ENCODE measurements at places on chromosomes 5 and 9.

DNA sequence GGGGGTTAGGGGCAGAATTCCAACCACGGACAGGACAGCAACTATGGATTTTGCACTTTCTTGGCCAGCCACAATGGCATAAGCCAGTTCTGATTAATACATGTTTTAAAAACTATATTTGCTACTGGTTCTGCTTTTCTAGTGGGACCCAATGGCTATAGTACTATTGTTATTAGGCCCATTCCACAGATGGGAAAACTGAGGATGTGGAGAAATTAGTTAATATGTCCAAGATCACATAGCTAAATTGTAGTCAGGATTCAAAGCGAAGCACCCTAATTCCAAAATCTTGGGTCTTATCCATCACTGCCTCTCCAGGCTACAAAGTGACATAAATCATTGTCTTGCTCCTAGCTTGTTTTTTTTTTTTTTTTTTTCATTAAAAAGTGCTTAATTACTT lies 133.9 kb downstream of the PJA2 start:
- DNase-seq, result no peak

DNA sequence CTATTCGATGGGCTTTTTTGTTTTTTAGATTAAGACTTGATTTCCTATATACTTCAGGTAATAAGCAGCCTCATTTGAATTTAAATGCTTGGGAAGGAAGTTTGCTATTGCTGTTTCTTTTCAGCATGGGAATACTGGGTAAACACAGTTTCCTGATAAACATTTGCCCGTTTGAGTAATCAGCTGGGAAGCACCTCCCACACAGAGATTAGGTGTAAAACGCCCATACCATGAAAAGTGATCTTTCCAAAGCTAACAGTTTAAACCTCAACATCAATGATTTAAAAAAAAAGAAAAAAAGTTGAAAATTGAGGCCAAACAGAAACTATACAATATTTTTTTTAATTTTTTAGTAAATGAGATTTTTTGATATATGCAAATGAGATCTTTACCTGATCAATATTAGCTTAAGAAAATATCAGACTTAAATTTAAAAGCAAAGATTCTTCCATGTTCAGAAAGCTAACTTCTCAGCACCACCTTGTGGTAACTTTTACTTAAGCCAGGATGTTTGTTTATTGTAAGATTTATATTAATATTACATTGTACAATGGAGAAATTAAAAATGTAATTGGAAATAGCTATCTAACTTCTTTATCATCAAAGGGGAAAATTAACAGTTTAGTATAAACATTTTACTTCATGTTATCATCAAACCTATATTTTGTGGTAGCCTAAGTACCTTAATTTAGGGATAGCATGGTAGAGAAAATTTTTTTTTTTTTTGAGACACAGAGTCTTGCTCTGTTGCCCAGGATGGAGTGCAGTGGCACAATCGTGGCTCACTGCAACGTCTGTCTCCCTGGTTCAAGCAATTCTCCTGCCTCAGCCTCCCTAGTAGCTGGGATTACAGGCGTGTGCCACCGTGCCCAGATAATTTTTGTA lies 39.8 kb downstream of the F2RL2 start:
- no peak for DNase-seq

DNA sequence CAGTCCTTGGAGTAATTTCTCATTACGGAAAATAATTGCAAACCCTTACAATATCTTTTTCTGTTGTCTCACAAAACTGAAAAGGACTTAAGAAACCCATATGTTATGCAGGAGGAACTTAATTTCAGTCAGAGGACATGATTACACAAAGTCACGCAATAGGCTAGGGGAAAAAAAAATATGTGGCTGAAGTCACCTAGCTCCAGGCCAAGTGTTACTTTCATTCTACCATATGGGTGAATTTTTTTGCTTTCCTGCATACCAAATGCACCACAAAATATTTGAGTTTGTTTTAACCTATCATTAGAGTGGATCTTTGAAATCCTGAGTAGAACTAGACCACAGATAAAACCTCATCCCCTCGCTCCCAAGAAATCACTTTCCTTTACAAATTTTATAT lies 523.5 kb downstream of the CAAP1 start:
- no peak for DNase-seq

GRCh38 chr5:35990520-35990919 lies 670 bp downstream of the UGT3A1 start:
- no peak for DNase-seq

GRCh38 chr5:142235870-142236672 lies 88.8 kb downstream of the SPRY4 start:
- no peak for DNase-seq

DNA sequence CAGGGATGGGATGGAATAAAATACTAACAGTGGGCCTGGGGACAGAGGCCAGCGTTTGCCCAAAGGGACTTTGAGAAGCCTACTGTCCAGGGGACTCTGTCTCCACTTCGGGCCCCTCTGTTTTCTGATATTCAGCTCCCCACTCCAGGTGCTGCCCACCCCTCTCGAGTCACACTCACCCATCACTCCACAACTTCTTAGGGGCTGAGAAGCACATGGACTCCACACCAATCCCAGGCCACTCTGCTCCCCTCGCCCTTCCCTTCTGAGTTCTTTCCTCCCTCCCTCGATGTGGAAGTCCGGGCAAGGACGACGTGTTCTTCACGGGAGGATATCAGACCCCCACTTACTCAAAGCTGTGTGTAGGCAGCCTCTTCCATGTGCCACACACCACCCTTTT lies 124.5 kb downstream of the BARX1 start:
- DNase-seq, result no peak

GRCh38 chr9:128933731-128934130 lies 12.9 kb downstream of the PHYHD1 start:
- no peak for DNase-seq

DNA sequence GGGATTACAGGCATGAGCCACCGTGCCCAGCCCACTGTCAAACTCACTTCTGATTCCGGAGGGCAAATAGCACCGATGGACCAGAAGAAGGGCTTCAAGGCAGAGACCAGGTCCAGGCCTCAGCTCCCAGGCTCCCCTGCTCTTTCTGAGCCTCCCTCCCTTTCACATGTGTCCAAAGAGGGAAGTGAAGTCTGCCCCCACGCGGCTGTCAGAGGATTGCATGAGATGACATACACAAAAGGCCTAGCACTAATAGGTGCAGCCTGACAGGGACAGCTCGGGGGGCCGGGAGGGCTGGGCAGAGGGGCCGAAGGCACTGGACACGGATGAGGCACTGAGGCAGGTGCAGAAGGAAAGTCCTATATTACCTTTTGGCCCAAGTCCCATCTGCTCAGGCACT lies 16.1 kb downstream of the FBP1 start:
- no peak for DNase-seq

DNA sequence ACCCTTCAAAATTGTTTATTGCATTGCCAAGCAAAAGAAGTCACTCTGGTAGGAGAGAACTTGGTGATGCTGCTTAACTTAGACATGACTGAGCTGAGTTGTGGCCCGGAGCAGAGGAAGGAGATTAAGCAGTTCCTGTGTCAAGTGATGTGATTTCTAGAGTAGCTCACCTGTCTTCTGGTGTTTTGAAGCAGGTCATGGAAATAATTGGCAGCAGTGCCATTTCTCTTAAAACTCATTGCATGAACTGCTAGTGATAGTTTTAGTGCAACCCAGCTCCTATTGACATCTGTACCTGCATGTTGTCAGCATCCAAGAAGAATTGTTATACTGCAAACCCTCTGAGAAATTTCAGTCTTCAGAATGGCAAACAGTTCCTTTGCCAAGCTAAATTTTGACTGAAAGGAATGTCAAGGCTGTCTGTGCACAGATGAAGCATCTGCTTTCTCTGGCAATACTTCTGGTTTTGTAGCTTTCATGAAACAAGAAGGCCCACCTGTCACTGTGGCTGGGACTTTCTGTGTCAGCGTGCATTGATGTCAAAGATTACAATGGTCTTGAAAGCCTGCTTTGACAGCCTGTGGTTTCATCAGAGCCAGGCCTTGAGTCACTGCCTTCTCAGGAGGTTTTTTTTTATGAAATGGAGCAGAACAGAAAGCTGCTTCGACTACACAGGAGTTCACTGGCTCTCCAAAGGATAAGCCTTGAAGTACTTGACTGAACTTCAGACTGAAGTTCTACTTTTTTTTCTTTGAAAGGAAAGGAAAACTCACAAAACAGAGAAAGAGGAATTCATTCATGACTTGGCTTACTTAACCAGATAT lies 90.6 kb downstream of the RALGPS1 start:
- DNase-seq, result no peak

- no peak for DNase-seq
These were observed 1.7 kb upstream of the ARRDC3 start for GRCh38 chr5:91384671-91385430.

GRCh38 chr5:40430101-40430710 lies 249.5 kb upstream of the PTGER4 start:
- no peak for DNase-seq

- DNase-seq, result no peak
These were observed 28.1 kb upstream of the ADAMTS2 start for GRCh38 chr5:179373101-179373934.

DNA sequence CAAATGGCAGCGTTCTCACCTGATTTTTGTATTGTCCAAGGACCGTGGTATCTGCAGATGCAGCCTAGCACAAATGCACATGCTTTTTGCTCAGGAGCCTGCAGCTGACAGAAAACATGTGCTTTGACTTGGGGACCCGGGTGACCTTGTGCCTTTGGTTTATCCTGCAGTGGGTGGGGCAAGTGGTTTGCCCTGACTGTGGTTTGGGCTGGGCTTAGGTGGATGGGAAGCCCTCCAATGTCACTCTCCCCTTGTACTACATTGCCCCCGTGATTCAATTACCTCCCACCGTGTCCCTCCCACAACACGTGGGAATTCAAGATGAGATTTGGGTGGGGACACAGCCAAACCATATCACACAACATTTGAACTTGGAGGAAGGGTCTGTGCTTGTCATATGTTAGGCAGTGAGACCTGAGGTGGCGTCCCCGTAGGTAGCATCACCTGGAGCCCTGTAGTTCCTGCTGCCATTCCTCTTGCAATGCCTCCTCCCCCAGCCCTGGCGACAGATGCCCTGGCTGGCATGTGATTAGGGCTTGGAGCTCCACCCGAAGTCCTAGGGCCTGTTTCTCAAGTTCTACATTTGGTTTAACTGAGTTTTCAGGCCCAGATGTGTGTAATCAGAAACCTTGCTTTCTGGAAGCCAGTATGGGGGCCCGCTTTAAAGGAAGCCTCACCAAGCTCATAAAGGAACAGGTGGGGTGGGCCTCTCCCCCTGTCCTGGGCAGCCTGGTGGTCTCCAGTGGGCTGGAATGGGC lies 2.1 kb downstream of the ANKRD33B start:
- no peak for DNase-seq

DNA sequence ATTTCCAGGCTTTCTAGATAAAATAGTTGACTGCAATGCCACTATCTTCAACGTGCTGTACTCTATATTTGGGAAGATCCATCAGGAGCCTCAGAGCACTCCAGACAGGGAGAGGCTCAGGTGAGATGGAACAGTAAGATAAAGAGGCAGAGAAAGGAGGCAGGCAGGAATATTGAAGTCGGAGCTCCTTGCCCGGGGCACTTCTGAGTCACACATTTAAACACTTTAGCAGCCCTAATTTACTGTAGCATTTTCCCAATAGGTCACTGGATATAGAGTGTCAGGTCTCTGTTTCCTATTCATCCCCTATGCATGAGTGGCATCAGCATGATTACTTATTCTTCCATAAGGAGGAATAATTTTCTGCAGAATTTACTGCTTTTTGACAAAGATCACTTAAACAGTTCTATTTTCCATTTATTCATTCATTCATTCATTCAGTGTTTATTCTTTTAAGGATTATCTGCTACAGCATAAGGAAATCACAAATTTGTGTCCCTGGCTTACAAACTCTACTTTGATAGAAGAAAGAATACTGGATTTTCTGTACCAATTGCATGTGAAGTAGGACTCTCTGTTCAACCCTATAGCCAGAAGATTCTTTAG lies 170.7 kb downstream of the MAPKAP1 start:
- no peak for DNase-seq

DNA sequence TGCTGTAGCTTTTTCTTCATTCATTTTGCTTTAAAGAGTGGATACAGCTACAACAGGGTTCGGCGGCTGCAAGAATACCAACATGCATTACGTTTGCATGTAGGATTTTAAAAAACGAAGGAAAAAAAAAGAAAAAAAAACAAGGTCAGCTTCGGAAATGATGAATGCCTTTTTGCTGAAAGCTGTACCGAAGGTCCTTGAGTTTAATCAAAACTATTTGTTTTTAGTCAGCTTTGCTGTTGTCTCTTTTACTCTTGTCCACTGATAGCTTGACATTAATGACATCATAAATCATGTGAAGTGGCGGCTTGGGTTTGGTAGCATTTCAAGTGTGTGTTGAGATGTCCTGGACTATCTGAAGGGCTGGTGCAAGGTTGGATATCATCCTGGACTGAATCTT lies 779.1 kb downstream of the NR2F1-AS1 start:
- no peak for DNase-seq

DNA sequence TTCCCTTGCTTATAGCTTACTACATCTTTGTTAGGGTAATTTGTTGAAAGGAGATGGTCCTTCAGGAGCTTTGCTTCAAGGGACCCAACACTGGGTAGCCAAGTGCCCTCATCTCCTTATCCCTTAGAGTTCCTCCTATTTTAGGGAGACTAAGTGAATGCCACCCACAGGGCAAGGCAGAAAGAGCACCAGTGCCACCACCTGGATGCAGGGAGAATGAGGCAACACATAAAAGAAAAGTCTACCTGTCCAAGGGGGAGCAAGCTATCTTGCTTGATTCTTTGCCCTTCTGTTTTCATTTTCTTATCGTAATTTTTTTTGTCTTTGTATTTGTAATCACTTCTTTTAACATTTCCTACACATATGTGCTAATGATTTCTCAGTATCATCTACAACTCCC lies 205.5 kb downstream of the NPR3 start:
- DNase-seq, result no peak

DNA sequence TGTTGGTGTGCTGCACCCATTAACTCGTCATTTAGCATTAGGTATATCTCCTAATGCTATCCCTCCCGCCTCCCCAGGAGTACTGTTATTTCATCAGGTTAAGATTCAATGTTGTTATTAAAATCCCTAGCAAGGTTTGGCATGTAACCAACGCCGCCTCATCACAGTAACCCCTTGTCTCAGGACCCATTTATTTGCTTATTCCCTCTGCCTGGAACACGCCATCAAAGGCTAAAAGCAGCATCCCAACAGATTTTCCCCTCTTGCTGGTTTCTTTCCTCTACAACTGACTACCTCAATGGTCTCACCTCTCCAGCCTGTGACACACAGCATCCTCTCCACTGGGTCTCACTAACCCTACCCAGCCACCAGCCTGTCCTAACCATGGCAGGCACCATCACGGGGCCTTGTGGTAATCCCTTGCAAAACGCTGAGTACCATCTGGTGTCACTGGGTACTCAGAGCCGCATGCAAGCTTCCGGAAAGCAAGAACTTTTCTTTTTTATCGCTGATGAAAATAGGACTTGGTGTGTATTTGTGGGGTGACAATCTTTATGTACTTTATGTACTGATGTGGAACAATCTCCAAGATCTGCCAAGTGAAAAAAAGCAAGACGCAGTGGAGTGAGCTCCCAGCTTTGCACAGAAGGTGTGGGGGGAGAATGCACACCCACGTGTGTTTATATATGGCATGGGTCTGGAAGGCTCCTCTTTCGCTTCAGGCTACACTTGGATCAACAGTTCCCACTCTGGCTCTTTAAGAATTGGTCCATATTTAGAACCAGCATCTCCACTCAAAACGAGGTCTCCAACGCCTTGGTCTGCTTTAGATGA lies 6.1 kb downstream of the RPS14 start:
- no peak for DNase-seq

GRCh38 chr9:134726722-134727034 lies 85.1 kb downstream of the COL5A1 start:
- DNase-seq, result no peak

GRCh38 chr9:110797611-110798010 lies 129.0 kb downstream of the MUSK start:
- no peak for DNase-seq

- no peak for DNase-seq
These were observed 831 bp downstream of the INPP5E start for GRCh38 chr9:136438548-136439480.

Measured in caudate nucleus (tissue), 63 donors.